ENCODE measurements at places on chromosomes 12 and 14. TPM values are rescaled to one million over a fixed set of nuclear protein-coding genes. Genes with fewer than 3 reads are reported as not detected.

The STAT2 gene
- 125 TPM for total RNA-seq

The MAGOHB gene
- total RNA-seq: 23.3 TPM

The AICDA gene
- total RNA-seq: not detected

The LMBR1L gene
- total RNA-seq: 18.1 TPM

The CLEC1A gene
- total RNA-seq: not detected

The GLS2 gene
- total RNA-seq: under 0.01 TPM

The ERP27 gene
- total RNA-seq: not detected
